ENCODE measurements at places on chromosomes 1 and 21.

- no peak for DNase-seq
Observed at GRCh38 chr1:212500983-212501382, 68.3 kb downstream of the NENF start.

DNA sequence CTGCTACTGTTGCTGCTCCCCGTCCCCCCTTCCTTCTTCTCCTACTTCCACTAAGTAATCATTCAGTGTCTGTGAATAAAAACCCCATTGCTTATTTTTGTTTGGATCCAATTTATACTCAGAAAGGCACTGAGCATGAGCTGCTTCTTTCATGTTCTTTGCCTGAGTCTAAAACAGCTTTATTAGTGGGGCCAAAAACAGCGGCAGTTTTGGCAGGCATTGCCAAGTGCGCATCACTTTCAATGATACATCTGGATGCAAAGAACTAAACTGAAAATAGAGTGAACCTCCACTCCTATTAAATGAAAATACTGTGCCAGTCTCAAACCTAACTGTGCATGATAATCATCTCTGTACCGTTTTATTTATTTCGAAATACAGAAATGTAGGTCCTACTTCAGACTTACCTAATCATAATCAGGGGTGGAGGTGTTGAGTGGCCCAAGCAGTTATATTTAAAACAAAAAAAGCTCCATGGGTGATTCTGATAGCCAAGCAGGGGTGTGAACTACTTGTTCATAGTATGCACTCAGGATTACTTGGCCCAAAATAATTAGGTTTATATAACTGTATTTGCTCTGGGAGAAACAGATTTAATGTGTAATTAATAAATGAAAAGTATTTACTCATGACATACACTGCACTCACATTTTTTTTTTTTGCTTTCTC, 48.4 kb downstream of the NEK7 start:
- DNase-seq, result no peak

DNA sequence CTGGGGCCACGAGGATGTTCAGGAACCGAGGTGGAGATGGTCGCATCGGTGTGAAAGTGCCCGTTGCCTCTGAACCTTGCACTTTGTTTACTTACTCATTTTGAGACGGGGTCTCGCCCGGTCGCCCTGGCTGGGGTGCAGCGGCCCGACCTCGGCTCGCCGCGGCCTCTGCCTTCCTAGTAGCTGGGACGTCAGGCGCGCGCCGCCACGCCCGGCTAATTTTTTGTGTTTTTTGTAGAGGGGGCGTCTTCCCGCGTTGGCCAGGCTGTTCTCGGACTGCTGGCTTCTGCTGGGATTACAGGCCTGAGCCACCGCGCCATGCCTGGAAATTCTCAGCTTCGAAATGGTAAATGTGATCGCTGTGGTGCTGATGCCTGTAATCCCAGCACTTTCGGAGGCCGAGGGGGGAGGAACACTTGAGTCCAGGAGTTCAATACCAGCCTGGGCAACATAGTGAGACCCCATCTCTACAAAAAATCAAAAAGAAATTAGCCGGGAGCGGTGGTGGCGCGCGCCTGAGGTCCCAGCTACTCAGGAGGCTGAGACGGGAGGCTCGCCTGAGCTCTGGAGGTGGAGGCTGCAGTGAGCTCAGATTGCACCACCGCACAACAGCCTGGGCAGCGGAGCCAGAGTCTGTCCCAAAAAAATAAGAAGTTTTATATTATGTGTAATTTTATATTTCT, 684 bp upstream of the MRPL20 start:
- DNase-seq, result no peak

- no peak for DNase-seq
Observed at GRCh38 chr1:84121360-84121759, 22.7 kb upstream of the PRKACB start.

GRCh38 chr1:31663622-31664452, 19.2 kb upstream of the PEF1 start:
- no peak for DNase-seq

DNA sequence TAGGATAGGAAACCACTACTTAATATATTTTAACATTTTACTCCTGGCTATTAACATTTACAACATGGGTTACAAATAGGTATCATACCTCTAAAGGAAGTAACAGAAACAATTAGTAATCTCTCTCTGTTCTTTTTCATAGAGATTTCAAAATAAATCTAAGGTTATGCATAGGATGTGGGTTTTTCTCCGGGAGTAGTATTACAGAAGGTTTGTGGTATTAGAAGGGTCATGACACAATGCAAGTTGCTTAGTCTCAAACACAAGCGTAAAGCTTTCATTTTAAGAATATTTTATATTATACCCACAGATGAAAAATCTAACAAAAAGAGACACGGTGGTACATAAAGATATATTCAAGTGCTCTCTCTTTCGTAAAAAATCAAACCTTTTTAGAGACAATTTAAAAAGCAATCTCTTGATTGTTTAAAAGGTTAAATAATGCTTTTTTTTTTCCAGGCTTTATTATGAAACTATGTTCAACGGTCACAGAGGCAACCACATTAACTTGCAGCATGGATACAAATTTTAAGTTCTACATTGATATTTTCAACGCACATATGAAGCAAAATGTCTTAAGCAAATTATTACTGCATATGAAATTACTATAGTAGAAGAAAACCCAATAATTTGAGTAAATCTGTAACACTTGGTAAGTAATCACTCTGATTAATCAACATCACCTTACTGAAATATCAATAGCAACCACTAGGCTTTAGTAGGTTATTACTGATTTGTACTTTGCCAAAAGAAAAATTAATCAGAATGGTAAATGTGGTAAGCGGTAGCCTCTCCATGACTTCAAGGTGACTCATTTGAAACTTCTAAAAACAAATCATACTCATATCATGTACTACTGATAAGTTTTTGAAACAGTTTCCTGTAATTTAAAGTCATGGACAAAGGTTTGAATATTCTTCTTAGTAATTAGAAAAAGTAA, 97.4 kb upstream of the GFI1 start:
- peak; percentile 69 for DNase-seq

- no peak for DNase-seq
Observed at GRCh38 chr1:50666849-50667248, 243.6 kb upstream of the DMRTA2 start.

DNA sequence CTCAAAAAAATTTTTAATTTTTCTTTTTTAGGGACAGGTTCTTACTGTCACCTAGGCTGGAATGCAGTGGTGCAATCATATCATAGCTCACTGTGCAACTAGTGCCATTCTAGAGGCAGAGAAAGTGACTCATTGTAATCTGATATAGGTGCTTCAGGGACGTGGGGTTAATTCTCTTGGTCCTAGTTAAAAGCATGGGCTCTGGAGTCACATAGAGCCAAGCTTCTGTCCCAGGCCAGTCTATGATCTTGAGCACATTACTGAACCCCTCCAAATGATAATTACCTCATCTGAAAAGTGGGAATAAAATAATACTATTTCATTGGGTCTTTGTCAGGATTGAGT, 1.1 kb upstream of the ADIPOR1 start:
- DNase-seq, result no peak

Measured in non-pigmented ciliary epithelial cell (primary cell).